Stimulated activated CD8-positive, alpha-beta memory T cell treated with anti-CD3 and anti-CD28 coated beads, Interleukin-7, amount 100 ng/mL, for 1 hour (primary cell): ENCODE measurements at places on chromosomes 2 and 18.

- DNase-seq: no peak
Measured at GRCh38 chr2:8549273-8549922, 132.5 kb upstream of the ID2 start.

GRCh38 chr2:168184681-168185513 lies 62.5 kb downstream of the STK39 start:
- DNase-seq: no peak

DNA sequence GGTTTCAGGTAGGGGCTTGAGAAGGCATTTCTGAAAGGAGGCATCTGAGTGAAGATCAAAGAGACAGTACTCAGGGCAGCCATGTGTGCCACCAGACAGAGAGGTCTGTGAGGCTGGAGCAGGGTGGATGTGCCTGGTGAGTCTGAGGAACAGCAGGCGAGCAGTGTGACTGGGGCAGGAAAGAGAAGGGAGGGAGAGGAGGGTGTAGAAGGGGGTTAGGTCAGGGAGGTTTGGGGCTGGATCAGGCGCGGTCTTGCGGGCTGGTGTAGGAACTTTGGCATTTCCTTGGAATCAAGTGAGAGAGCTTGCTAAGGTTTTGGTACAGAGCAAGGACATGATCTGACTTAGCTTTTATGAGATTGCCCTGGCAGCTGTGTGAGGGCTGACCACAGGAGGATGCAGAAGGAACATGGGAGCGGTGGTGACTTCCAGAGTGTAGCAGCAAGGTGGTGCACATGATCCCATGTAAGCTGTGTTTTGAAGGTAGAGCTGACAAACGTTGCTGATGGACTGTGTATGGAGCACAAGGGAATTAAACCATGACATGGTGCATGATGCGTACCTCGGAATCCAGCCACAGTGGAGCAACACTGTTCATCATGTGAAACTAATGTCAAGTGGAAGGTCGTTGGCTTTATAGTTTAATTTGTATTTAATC lies 13.9 kb downstream of the RAB31 start:
- no peak for DNase-seq

DNA sequence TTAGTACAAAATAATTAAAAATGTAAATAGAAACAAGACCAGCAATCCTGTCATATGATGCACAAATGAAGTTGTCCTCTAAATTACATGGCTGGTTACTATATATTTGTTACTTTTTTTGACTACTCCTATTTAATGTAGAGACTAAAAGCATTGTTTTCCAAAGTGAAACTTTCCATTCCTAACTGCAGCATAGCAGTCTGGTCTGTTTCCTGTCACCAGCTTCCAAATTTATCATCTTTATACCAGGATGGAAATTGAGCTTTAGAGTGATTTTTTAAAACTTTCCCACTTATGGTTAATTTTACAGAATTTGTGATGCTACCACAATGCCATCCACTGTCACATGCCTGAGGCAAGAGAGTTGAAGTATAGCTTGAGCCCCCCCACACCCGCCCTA lies 33.5 kb upstream of the RAB27B start:
- DNase-seq: no peak

- DNase-seq: no peak
Measured at GRCh38 chr2:20221555-20221973, 3.4 kb downstream of the SDC1 start.

GRCh38 chr18:21264651-21265050 lies 22.6 kb downstream of the GREB1L start:
- no peak for DNase-seq

GRCh38 chr2:5849562-5849961 lies 157.4 kb downstream of the SOX11 start:
- DNase-seq: no peak

DNA sequence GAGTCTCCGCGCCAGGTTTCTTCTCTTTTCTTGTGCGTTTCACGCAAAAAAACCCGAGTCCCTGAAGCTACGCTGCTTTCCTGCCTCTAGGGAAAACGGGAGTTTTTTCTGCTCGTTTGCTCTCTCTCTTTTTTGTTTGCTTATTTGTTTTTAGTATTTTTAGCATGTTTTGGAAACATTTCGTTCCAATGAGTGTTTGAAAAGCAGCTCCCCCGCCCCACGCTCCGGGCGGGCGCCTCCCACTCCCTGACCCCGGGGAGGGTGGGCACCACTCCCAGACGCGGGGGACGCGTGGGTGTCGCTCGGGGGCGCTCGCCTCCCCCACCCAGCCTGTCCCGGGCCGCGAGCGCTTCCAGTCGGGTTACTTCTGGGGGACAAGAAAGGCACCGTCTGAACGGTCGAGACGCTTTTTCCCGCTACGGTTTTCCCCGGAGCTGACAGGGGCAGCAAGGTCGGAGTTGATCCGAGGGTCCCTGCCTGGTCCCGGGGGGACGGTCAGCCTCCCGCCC lies 446 bp upstream of the EFHD1 start:
- DNase-seq: no peak

- DNase-seq: no peak
Measured at GRCh38 chr2:211468217-211468616, 911.8 kb downstream of the CPS1 start.

GRCh38 chr18:63963615-63964256 lies 6.1 kb upstream of the SERPINB8 start:
- DNase-seq: no peak

GRCh38 chr2:195414537-195415100 lies 242.4 kb upstream of the SLC39A10 start:
- no peak for DNase-seq

- no peak for DNase-seq
Measured at GRCh38 chr2:102021779-102022178, 30.0 kb downstream of the IL1R2 start.

GRCh38 chr2:190718652-190719526 lies 70.0 kb downstream of the NAB1 start:
- no peak for DNase-seq

DNA sequence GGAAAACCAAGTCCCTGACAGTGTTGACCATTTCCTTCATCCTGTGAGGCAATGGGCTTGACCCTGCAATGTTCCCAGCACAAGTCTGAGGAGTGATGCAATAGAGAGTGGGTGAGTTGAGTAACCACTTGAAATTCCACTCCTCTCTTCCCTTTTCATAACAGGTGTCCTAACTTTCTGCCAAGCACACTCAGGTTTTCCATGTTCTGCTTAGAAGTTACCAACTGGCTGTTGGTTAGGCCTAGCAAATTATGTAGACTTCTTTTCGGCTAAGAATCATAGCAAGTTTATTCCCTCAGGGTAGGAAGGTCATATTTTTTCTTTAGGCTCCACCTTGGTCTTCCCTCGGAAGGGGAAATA lies 11.5 kb downstream of the GNLY start:
- no peak for DNase-seq

DNA sequence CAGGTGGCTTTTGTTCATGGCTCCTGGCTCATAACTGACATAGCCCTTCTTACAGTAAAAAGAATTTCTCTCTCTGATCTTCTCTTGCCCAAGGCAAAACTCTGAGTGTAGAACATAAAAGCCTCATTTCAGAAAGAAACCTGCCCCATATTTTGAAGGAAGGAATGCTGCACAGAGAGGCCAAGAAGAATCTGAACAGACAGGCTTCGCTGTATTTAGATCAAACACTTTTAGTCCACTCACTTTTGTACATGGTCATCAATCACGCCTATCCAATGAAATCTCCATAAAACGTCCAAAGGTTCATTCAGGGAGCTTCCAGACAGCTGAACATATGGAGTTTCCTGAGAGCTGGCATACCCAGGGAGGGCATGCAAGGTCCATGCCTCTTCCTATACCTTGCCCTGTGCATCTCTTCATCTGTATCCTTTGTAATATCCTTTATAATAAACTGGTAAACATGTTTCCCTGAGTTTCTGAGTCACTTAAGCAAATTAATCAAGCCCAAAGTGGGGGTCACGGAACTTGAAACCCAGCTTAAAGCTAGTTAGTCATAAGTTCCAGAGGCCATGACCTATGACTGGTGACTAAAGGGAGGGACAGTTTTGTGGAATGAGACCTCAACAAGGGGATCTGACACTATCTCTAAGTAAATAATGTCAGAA lies 62.5 kb upstream of the TMEM247 start:
- DNase-seq: no peak

DNA sequence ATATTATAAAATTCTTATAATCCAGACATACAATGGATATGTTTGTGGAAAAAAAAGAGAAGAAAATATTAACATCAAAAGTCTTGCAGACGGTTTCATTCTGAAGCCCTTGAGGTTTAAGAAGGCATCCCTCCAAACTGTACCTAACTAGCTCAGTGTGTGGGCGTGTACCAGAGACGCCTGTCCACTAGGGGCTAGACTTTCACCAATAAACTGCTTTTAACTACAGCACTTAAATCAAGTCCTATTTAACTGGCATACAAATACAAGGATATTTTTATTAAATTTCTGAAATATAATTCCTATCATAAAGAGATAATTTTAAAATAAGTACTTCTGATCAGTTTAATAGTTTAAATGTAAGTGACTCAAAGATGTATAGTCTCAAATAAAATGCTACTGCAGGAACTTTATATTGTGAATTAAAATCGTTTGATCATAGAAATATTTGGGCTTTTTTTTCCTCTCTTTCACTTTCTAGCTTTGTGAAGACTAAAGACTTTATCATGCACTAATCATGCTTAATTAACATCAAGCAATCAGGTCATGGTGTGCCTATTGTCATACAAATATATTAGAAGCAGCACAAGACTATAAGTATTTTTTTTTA lies 437.7 kb downstream of the SATB2 start:
- DNase-seq: no peak

- no peak for DNase-seq
Measured at GRCh38 chr2:192328297-192328696, 133.6 kb upstream of the TMEFF2 start.

- no peak for DNase-seq
Measured at GRCh38 chr18:13136056-13136903, 82.3 kb upstream of the LDLRAD4 start.

DNA sequence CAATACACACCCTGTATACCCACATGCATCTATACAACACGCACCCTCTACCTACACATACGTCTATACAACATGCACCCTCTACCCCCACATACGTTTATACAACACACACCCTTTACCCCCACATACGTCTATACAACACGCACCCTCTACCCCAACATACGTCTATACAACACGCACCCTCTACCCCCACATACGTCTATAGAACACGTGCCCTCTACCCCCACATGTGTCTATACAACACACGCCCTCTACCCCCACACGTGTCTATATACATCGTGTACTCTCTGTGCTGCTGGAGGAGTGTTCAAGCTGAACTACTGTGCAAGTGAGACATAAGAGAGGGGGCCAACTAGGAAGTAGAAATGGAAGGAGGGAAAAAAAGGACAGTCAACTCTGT lies 621.7 kb upstream of the HS6ST1 start:
- no peak for DNase-seq
